Mesothelial cell of epicardium (in vitro differentiated cells): ENCODE measurements at places on chromosomes 13 and 19. TPM values are rescaled to one million over a fixed set of nuclear protein-coding genes. Genes with fewer than 3 reads are reported as not detected.

R3HDM4 gene
- total RNA-seq, result 47.4 to 50.5 TPM (median 49.5 TPM) in 3 replicates

ZNF730 gene
- 7.0 to 9.1 TPM (median 8.5 TPM) in 3 replicates for total RNA-seq

ZNF729 gene
- total RNA-seq, result not detected in 3 replicates

PTGER1 gene
- total RNA-seq, result 2.8 to 3.5 TPM (median 2.8 TPM) in 3 replicates

PRODH2 gene
- not detected in 3 replicates for total RNA-seq

SLC46A3 gene
- total RNA-seq, result 5.8 to 6.4 TPM (median 6.1 TPM) in 3 replicates

GRCh38 chr19:52190487-52191293, 838 bp downstream of the PPP2R1A start:
- DNase-seq, result no peak

GRCh38 chr19:32465176-32465575, 59.6 kb downstream of the DPY19L3 start:
- DNase-seq, result no peak

GRCh38 chr13:44395976-44396694, 22.5 kb downstream of the SERP2 start:
- no peak for DNase-seq

- DNase-seq, result no peak
Measured at GRCh38 chr19:15144046-15144646, 36.9 kb downstream of the SYDE1 start.

- no peak for DNase-seq
Measured at GRCh38 chr13:99681695-99682094, 180.4 kb downstream of the TM9SF2 start.

ZNF540 gene
- 0.98 to 1.3 TPM (median 1.2 TPM) in 3 replicates for total RNA-seq

DNA sequence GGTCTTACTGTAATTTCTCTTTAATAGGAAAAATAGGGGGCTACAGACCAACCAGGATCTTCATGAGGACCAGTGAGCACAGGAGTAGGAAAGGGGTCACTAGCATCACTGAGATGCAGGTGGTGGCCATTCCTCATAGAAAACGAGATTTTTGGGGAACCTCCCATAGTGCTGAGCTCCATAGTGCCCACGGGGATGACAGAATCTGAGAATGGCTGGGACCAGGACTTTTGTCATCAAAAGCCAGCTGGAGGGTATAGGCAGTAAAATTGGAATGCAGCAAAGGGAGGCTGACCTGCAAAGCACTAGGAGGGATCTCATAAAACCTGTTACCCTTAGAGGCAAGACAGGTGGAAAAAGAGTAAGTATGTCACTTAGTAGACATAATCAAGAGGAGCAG, 28.4 kb upstream of the CEACAM21 start:
- DNase-seq, result no peak

DNA sequence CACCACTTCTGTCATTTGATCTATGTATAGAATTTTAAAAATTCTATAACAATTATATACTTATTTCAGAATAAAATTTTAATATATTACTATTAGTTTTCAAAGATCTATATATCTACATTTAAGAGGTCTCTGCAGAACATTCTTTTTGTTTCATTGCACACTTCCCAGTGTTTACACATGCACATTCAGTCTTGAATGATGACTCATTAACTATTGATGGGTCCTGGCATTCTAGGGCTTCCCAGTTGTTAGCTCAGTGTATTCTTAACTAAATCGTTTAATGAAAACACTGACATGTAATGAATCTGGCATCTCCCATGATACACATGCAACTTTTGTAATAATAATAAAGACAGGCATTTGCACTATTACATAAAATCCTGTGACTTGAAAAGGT, 324.6 kb downstream of the KLF12 start:
- no peak for DNase-seq
